ENCODE measurements at places on chromosomes 1 and 21.

GRCh38 chr1:159941141-159941540, 4.3 kb downstream of the IGSF9 start:
- DNase-seq = no peak

- DNase-seq = no peak
Observed at GRCh38 chr1:147622731-147623130, 47.6 kb downstream of the ACP6 start.

DNA sequence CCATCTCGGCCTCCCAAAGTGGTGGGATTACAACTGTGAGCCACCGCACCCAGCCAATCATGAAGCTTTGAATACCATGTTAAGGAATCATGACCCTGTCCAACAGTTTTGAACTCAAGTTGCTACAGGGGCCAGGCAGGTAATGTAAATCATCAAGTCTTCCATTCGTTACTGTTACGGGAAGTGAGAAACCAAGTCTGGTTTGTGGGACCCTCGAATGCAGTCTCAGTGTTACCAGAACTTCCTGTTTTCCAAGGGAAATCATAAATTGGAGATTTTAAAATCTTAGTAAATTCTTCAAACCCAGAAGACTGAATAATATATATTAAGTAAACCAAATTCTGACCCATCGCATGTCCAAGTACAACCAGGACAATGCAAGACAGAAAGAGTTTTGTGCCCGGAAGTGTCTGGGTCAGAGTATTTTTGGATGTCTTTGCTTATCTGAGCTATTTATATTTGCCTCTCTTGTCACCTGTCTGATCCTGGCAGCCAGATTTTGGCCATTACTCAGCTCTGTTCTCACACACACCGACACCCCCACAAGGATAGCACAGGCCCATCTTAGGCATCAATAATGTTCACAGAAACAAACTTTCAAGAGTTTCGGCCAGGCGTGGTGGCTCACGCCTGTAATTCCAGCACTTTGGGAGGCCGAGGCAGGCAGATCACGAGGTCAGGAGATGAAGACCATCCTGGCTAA, 8.8 kb downstream of the ATP5IF1 start:
- no peak for DNase-seq

DNA sequence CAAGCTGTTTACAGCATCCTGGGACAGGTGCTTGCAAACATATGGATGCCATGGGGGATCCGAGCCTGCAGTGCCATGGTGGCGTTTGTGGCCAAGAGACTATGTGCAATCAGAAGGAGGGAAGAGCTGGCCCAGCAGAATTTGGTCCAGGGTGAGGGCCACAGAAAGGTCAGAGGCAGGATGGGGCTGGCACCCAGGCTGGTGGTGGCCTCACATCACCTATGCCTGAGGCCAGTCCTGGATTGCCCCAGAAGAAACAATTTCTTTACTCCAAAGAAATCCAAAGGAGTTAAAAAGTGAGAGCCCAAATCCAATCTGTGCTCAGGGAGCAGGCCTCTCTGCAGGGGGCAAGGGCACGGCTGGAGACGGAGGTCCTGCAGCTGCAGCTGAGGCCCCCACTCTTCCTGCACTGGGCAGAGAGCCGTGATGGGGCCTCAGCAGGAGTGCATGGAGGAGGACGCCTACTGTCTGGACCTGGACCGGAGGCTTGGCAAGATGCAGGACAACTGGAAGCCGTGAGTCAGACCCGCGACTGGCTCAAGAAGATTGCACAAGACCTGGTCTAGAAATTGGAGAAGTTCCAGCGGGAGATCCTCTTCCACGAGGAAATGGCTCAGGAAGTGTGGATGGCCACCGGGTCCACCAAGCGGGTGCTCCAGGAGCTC, 163.5 kb downstream of the RYR2 start:
- no peak for DNase-seq

- DNase-seq = no peak
Observed at GRCh38 chr1:15963968-15964648, 11.8 kb downstream of the ZBTB17 start.

GRCh38 chr1:58789322-58789856, 5.5 kb upstream of the JUN start:
- DNase-seq = no peak

DNA sequence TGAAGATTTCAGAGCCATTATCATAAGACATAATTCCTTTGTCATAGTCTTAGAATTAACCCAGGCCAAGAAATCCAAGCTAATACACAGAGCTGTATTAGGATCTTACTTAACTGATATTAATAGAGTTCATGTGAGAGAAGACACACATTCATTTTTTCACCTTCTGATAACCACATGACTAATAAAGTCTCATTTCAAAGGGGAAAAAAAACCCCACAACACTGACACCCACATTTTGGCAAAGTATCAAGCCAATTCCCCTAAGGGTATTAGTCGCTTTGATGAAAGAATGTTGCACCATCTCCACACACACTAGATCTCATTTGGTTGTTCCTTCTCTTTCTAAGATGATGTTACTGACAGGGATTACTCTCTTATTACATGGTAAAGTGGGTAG, 344.4 kb upstream of the ESRRG start:
- DNase-seq = no peak

DNA sequence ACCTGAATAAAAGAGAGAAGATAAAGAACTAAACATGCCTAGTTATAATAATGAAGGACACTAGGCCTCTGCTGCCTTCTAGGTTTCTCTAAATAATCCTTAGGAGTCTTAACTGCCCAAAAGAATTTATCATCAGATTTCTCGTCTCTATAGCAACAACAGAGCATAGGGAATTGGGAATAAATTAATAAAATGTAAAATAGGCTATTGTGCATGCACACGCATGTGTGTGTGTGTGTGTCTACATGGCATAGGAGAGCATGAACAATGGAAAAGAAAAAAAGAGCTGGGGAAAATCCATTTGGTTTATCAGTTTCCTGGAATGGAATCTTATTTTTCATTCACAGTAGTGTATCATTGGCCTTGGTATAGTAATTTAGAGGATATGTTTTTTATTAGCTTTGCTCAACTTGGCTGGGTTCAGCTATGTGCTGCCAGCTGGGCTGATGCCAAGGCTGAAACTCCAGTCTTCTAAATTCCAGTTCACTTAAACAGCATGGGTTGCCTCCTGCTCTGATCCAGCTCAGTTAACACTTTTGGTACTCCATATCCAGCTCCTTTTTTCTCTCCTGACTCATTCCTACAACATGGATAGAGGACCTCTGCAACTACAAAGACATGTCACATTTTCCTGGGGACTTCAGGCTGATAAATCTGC, 80.6 kb upstream of the SLFNL1 start:
- DNase-seq = no peak

DNA sequence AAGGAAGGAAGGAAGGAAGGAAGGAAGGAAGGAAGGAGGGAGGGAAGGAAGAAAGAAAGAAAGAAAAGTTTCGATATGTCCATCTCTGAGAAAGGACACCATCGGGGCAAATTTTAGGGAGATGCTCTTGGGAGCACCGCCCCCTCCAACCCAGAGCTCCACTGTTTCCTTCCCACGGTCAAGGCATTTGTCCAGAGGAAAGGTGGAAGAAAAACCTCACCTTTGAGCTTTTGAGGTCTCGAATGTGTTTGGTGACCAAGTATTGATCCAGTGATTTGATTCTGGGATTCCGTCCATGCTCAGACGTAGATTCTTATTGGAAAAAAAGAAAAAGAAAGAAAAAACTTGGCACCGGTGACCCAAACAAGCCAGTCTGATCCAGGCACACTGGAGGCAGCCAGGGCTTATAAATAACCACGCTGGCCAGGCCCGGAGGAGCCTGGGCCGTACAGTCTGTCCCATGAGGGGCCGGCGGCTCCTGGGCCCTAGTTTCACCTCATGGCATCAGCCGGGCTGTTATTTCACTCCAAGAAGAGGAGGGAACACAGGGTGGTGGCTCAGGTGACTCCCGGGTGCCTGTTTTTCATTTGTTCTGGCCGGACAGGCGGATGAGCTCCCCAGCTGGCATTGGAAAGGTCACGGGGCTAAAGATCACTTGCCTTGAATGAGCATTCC, 36.1 kb upstream of the SLC25A33 start:
- DNase-seq = no peak

DNA sequence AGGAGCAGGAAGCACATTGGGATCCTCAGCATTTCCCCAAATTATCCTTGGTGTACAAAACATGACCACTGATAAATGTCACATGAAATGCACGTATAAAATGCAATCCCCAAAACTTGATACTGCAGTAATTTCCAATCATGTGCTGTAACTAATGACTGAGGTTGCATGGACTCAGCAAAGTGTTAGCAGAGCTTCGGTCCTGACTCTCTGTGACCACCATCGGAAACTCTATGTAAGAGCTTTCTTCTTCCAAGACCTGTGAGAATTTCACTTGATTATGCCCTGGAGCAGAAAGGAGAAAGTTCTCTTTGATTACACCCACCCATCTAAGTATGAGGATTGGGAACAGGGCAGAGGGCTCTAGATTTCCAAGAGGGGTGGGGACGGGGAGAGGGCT, 908 bp downstream of the CD53 start:
- DNase-seq = no peak

- DNase-seq = no peak
Observed at GRCh38 chr1:186454981-186455380, 5.9 kb downstream of the PDC start.

DNA sequence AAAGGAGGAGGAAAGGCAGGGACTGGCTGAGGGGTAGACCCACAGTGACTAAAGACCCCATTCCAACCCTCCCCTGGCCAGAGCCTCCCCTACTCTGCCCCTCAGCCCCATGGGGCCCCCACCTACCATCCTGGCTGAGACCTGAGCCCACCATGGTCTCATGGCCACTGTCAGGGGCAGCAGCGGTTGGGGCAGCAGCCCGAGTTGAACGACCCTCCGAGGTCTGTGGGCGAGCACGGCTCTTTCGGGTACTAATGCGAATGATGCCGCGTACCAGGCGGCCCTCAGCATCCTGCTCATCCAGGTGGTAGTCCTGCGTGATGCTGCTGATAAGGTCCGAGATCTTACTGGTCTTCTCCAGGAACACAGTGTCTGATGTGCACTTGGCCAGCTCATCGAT, 9.1 kb downstream of the KDF1 start:
- DNase-seq = no peak

DNA sequence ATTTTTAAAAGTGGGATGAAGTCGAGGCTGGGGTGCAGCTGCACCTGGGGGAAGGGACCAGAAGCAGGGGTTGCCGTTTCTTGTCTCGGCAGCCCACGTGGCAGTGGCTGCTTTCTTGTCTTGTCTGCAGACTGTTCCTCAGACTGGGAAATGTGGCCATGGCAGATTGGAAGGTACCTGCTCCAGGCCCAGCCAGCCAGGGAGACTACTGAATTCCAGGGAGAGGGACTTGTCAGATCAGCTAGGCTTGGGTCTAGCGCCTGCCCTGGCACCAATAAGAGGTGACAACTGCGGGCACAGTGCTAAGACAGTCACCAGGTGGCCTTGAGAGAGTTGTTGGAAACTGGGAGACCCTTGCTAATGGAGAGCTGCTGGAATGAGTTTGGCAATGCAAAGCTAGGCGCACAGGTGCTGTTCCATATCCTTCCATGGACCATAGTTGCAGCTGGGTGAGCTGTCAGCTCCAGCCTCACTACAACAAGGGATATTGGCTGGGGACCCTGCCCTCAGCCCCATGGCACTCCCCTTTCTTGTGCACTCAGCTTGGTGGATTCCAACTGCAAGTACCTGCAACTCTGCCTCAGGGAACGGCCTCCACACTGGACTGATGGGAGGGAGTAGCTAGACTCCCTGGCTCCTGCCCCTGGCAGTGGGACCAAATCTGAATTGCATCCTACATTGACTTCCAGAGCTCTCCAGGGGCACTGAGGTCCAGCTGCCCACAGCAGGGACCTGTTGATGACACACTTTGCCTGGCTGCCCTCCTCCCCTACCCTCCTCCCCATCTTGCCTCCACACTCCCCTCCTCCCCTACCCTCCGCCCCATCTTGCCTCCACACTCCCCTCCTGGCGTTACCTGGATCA, 9.9 kb upstream of the IL22RA1 start:
- DNase-seq = no peak

GRCh38 chr21:22154579-22155274, 1156.5 kb downstream of the NCAM2 start:
- DNase-seq = no peak

- DNase-seq = no peak
Observed at GRCh38 chr1:181350131-181350530, 133.2 kb upstream of the CACNA1E start.

DNA sequence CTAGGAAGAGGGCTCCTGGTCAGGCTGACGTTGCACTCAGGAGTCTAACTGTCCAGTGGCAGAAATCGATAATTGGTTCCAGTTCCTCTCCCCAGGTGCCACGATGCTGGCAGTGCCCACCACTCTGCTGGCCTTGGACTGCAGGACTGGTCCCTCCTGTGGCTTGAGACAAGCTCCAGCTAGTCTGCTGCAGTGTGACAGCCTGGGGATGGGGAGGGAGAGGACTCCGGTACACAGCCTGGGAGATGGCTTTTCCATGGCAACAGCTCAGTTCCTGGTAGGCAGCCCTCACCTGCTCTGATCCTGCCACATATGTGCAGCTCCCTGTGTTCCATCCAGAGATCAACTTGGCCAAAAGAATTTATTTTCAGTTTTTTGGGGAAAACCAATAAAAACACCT, 239.3 kb downstream of the KCNJ6 start:
- DNase-seq = no peak

- DNase-seq = no peak
Observed at GRCh38 chr1:19547814-19548213, 62.5 kb upstream of the CAPZB start.

DNA sequence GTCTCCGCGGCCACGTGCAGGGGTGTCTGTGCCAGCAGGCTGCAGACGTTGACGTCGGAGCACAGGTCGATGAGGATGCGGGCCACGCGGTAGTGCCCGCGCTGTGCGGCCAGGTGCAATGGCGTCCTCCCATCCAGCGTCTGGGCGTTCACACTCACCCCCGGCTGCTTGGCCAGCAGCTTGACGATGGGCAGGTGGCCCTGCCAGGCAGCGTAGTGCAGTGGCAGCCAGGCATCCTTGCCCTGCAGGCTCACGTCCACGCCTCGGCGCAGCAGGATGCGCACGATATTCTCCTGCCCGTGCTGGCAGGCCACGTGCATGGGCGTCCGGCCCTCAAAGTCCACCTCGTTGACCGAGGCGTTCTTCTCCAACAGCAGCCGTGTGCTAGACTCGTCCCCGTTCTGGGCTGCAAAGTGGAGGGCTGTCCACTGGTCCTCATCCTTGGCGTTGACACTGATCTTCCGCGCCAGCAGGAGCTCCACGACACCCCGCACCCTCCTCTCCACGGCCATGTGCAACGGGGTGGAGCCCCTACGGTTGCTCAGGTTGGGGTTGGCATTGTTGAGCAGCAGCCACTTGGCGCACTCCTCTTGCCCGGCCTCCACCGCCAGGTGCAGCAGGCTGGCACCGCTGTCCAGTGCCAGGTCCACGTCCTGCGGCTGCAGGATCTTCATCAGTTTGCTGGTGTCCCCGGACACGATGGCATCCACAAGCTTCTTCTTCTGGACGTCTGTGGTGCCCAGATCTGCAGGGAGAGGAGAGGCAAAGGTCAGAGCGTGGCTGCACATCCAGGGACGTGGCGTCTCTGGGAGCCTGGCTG, 25.4 kb downstream of the RIPK4 start:
- no peak for DNase-seq

- DNase-seq = no peak
Observed at GRCh38 chr1:53321776-53322602, 5.9 kb downstream of the LRP8 start.
